ENCODE measurements at places on chromosomes 2 and 18.

DNA sequence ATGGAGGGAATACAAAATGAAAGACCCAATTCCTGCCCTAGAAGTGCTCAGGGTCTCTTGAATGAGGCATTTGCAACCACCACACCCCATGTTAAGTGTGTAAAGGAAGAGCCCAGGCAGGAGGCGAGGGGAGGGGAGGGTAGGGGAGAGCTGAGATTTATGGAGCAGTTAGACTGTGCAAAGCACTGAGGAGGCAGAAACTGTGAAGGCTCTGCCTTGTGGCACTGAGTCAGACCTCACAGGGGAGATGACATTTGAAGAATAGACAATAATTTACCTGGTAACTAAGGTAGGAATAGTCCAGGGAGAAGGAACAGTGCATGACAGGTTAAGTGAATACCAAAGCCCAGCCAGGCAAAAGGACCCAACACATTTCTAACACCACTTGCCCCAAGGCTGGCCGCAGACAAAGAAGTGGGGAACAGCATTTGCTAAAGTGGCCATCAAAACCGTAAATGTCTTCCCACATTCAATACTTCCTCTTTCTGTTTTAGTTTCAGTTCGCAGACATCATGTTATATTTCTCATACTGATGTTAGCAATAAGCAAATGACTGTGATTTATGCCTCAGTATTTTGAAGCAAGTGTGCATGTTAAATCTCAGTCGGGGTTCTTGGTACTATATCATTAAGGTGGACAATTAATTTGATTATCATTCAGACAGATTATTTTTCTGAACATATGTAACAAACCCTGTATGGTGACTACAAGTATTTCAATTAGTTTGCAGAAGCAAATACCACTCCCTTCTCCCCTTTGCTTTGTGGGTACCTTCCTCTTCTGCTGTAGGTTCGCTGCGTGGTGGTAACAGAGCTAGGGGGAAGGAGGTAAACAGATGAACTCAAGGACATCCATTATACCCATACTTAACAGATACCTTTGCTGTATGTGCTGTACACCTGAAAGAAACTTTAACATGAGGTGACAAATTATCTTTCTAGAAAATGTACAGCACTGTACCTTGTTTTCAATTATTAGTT, 27.5 kb downstream of the CDH20 start:
- no peak for DNase-seq

- no peak for DNase-seq
Measured at GRCh38 chr2:189393440-189394111, 47.7 kb upstream of the WDR75 start.

GRCh38 chr18:61860302-61860701, 32.5 kb downstream of the RNF152 start:
- DNase-seq, result no peak

DNA sequence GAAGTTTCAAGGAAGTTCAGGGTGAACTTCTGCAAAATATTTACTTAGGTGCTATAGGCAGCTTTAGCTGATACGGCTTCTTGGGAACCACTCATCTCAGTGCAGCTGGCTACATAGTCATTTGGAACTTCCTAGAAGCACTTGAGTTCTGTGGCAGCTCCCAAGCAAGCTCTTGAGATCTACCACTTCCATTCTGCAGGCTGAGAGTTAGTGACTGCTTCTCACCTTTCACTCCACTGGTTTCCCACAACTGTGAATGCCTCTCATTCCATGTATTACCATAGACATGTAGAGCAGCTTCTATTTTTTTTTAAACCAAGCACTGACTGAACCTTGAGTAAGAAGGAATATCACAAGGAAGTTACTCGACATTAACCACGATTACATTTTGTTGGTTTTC, 994.1 kb upstream of the ACVR2A start:
- DNase-seq, result no peak

- DNase-seq, result no peak
Measured at GRCh38 chr2:210460322-210461227, 16.0 kb downstream of the LANCL1 start.

DNA sequence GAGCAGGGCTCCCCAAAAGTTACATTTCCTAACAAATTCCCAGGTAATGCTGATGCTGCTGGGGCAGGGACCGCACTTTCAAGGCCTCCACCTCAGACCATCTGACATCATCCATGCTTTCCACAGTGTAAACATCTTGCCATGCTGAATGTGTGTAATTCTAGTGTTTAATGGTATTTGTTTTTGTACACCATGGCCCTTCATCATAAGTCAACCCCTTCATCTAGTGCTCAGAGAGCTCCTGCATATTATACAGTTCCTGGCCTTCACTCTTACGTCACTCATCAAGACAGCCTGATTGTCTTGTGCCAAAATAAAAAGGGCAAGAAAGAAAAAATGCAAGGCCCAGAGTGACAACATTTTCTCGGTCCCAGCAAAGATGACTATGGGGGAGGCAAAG, 77.5 kb upstream of the ZFP36L2 start:
- no peak for DNase-seq

- DNase-seq, result no peak
Measured at GRCh38 chr2:98769784-98770183, 38.9 kb upstream of the MGAT4A start.

DNA sequence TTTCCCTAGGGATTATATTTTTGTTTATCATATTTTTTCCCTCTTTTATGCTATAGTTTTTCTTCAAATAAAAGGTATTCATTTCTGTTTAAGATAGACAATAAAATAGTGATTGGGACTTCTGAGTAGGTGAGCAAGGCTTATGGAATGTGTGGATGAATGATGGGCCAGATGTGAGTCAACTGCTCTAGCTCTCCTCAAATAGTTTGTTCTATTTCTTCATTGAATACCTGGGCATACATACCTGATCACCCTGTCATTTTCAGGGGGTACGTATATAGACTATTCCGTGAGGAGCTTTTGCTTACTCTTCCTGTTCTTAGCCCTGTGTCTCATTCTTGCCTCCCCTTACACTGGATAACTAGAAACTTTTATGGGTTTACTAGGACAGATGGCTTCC, 41.9 kb downstream of the BABAM2 start:
- no peak for DNase-seq

DNA sequence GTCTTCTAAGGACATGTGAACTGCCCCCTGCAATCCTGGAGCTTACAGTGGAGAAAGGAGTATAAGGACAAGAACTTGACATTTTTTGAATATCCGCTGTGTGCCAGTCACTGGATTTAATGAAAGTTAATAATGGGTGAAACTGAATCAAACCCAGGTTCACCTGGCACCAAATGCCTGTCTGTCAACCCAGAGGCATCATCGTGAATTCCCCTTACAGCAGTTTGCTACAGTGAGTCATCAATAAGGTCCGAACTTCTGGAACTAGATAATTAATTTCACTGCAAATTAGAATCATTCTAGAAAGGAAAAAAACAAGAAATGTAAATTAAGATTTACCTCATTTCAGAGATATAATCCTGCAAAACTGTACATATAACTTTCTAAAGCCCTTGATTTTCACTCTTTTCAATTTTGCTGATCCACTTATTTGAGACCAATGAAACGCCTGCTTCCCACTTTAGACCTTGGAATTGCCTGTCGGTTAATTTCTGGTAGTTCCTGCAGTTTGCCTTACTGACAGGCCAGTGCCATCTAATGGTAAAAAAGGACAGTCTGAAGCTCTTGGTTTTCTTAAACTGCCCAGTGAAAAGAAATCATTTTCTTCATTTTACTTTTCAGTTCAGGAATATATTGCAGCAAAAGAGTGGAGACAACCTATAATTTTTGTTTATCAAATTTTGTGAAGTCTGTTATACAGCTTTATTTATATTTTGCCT, 8.2 kb downstream of the DSG2 start:
- DNase-seq, result no peak

DNA sequence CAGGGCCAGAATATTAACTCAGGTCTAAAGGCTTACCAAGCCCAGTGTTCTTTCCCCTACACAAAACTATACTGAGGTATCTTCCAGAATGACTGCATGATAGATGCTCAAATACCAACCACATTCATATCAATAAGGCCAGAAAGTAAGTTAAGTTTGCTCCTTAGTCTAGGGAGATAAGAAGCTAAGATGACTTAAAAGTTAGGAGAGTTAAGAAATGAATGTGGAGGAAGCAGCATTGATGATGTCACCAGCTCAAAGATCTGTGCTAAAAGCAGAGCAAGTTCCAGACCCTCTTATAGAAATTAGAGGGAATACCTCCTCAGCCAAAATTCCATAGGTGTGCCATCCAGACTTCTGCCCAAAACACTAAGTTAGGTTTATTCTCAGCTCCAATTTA, 6.1 kb downstream of the PPP4R1 start:
- no peak for DNase-seq

DNA sequence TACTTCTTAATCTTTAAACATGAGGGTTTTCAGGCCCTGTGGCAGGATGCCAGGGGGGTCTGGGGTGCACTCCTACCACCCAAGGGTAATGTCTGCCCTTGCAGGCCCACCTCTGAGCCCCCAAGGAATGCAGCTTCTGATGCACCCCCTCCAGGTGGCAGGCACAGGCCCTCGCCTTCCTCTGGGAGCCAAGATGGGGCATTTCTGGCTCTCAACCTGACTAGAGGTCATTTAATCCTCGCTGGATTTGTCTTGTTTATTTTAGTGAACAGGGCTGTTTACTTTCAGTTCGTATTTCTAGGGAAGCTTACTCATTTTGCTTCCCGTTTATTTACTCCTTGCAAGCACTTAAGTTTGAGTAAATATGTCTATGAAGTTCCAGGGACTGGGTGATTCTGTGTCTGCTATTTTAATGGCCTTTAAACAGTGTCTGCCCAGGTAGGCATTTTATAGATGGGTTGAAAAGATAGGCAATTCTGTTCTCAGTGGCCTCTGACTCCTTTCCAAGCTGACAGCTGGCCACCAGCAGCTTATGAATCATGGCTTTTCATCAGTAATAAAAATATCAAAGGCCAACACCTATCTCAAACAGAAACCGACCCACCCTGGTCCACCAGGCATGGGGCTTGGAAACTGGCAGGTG, 11.1 kb upstream of the DNPEP start:
- DNase-seq, result no peak

DNA sequence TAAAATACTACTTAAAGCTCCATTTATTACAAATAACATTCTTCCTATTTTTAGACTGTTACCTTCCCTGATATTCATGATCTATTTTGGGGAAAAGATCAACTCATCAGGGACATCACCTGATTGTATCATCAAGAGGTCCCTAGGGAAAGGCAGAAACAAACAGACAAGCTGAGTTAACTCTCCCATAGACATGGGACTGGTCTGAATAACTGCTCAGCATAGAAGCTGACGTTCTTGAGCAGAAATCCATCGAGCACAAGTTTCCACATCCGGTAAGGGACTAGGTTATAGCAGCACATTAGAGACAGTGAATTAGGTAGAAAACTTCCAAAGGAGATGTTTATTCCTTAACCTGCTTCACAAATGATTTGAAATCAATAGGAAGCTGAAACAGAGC, 1100.4 kb upstream of the SLC39A10 start:
- no peak for DNase-seq

GRCh38 chr18:12287131-12287681, 20.8 kb upstream of the TUBB6 start:
- DNase-seq, result no peak

GRCh38 chr2:200944467-200945394, 18.7 kb downstream of the ORC2 start:
- DNase-seq, result peak; percentile 3

DNA sequence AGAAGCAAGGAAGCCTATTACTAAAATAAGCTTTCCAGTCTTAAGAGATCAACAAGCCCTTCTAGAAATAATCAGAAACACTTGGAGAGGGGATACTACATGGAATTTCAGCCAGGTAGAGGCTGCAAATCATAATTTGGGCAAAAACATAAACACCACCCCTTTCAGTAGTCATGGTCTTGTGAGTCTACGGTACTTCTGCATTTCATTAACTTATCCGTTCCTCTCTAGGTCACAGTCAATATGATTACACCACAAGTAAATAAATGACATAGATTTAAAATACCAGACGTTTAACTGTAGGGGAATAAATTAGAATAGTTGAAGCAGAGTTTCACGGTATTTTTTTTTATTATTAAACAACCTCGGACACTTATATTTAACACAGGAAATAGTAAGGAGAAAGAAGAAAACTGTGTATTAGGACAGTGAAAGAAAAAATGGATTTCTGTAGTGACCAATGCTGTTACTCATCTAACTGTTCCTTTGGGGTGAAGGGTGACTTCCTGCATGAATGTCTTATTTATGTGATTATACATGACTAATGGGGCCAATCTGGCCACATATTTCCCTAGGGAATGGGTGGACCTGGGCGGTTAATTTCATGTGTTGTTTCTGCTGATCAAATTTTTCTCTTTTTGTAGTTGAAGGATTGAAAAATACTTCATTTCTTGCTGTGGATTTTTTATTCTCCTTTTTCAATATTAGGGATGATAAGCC, 456.6 kb upstream of the UBE2E3 start:
- DNase-seq, result no peak

DNA sequence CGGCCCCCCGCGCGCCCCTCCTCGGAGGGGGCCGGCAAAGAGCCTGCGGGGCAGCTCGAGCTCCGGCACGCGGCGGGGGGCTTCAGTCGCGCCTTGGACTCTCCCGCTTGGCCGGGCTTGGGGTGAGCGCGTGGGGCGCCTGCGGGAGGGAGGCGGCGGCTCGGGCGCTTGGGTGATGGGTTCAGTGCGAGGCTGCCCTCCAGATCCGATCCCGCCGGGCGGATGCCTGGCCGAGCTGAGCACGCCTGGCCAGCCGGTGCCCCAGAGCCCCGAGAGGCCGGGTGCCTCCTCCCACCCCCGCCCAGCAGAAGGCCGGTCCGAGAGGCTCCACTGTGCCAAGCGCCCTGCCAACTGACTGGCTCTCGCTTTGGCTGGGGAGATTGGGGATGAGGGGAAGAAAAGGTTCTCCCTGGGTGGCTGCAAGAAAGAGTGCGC, 273 bp upstream of the NXPH2 start:
- DNase-seq, result no peak

- no peak for DNase-seq
Measured at GRCh38 chr2:203720915-203721672, 14.7 kb downstream of the CD28 start.

- no peak for DNase-seq
Measured at GRCh38 chr2:168172071-168172470, 75.3 kb downstream of the STK39 start.

- DNase-seq, result no peak
Measured at GRCh38 chr2:66408905-66409304, 26.0 kb upstream of the MEIS1 start.

DNA sequence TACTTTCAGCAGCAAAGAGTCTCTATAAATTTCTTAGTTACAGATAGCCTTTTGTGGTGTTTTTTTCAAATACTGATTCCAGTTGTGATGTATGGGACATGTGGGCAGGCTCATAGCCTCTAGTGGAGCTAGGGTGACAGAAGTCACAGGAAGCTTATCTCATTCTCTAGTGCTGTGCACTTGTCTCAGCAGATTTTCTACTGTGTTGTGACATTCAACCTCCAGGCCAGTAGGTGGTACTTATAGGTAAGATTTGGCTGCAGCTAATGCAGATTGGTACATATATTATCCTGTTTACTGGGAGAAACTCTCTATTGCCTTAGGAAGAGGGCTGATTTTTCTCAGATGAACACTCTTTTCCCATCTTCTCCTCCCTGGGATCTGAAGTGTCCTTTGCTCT, 176.2 kb downstream of the CALCRL start:
- DNase-seq, result no peak
